Hematopoietic multipotent progenitor cell (in vitro differentiated cells): ENCODE measurements at places on chromosomes 1 and 21. TPM values are rescaled to one million over a fixed set of nuclear protein-coding genes. Genes with fewer than 3 reads are reported as not detected.

DNA sequence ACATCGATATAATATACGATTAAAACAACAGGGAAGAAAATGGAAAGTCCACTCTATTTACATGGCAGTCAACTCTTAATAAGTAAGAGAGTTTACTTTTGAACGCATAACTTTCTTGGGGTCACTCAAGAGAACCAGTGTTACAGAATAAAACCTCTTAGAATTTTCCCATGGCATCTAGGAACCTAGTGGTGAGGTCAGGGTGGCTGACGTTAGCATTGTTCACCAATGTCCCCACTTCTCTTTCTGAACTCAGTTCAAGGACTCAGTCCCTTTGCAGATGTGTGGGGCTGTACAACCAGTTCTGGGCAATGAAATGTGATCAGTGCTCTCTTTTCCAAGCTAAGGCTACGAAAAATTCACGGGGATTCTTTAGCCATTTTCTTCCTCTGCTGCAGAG lies 2.6 kb upstream of the RNF2 start:
- DNase-seq = no peak

- no peak for DNase-seq
Measured at GRCh38 chr1:68045511-68046180, 4.8 kb downstream of the DIRAS3 start.

DNA sequence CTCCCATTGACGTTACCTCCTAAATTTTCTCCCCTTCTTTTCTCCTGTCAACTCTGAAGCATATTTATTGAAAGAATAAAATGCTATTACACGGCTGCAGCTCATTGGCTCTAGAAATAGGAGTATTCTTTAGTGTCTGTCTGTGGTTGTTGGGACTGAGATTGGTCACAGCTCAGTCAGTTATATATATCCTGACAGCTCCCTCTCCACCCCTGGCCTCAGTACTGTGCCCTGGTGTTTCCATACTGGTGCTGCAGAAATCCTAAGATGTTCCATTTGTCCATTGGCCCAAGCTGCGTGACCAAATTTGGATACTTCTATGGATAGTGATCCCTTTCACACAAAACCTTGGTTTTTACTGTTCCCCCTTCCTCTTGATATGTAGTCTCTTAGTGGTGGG lies 67.3 kb downstream of the RALGPS2 start:
- no peak for DNase-seq

GRCh38 chr1:172084876-172085275 lies 243.6 kb downstream of the DNM3 start:
- no peak for DNase-seq

DNA sequence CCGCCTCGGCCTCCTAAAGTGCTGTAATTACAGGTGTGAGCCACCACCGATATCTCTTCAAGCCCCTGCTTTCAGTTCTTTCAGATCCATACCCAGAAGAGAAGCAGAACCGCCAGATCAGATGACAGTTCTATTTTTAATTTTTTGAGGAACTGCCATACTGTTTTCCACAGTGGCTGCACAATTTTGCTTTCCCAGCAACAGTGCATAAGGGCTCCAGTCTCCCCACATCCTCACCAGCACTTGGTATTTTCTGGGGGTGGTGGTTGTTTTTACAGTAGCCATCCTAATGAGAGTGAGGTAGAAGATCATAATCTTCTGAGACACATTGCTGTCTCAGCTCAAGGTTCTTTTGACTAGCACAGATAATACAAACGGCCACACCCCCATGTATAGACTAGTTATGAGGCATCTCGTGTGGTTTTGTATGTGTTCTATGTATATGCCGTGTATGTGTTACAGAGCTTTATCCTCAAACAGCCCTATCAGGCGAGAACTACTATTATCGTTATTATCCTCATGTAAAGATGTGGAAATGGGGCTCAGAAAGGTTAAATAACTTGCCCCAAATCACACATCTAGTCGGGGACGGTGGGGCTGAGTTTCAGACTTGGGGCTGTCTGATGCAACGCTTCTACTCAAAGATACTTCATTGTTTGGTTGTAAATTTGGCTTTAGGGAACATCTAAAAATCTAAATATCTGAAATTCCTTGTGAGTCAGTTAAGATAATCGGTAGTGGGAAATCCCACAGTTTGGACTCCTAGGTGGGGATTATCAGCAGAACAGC lies 12.0 kb downstream of the FHAD1 start:
- DNase-seq = no peak

- DNase-seq = peak; percentile 34
Measured at GRCh38 chr1:50047916-50048694, 24.4 kb upstream of the AGBL4 start.

DNA sequence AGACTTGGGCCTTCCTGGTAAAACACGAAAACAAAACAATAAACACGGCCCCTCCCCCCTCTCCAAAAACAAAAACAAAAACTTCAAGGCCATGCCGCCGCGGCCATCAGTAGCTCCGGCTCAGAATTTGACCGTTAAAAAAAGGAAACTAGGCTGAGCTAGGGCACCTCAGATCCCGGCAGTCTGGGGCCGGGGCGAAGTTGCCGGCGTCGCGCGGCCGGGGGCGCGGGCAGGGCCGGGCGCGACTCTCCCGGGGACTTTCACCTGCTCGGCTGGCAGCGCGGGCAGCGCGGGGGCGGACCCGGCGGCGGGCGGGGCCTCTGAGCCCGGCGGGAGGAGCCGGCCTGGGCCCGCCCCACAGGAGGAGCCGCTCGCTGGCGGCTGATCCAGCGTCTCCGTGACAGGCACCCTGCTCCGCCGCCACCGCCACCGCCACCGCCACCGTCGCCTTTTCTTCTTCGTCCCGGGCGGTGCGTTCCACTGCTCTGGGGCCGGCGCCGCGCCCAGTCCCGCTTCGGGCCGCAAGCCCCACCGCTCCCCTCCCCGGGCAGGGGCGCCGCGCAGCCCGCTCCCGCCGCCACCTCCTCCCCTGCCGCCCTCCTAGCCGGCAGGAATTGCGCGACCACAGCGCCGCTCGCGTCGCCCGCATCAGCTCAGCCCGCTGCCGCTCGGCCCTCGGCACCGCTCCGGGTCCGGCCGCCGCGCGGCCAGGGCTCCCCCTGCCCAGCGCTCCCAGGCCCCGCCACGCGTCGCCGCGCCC lies at the start of gene NOS1AP:
TSS of gene NOS1AP (plus strand) at position 358 of the 760 bp plus-strand sequence. CDS start 487 bp downstream, outside the sequence.
- DNase-seq = peak; percentile 73

GRCh38 chr1:171622152-171622462 lies at the start of gene MYOCOS:
Gene MYOCOS (plus strand): TSS chr1:171622243. CDS start chr1:171623884, 1,641 bp downstream.
- DNase-seq = no peak

- no peak for DNase-seq
Measured at GRCh38 chr21:32834211-32834915, 62.8 kb upstream of the PAXBP1 start.

DNA sequence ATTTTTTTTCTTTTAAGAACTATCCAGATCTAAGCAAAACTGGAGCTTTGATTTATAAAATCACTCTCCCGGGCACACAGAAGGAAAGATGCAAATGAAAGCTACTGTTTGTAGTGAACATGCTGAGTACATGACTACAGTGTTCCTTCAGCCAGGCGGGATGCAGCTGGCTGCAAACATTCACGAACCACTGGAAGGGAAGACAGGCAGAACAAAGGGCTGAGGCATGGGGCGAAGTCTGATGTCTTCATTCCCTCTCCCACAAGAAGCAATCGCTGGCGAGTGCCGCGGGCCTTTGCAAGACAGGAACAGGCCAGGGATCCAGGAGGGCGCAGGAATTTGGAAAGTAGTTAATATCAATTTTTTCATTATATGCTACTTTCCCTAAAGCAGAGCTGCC lies 257.9 kb upstream of the AJAP1 start:
- DNase-seq = no peak

- no peak for DNase-seq
Measured at GRCh38 chr1:190738317-190738716, 260.7 kb upstream of the BRINP3 start.

DNA sequence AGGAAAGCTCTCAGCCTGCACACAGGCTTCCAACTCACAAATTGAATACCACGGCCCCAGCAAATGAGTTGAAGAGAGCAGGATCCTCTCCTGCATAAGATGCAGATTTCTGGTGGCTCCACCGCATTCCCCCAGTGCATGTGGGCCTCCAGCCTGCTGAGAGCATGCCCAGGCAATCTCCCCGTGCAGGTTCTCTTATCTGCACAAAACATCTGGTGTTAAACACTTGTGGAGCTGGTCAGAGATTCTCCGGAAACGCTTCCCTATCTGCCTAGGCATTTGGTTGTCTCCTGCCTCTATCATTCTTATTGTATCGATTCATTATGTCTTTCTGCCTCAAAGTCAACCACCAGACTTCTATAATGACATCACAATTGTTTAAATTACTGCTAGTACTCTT lies 1349.0 kb upstream of the B3GALT2 start:
- DNase-seq = peak; percentile 31

GRCh38 chr1:218476385-218476784 lies 131.2 kb downstream of the TGFB2 start:
- DNase-seq = no peak

DNA sequence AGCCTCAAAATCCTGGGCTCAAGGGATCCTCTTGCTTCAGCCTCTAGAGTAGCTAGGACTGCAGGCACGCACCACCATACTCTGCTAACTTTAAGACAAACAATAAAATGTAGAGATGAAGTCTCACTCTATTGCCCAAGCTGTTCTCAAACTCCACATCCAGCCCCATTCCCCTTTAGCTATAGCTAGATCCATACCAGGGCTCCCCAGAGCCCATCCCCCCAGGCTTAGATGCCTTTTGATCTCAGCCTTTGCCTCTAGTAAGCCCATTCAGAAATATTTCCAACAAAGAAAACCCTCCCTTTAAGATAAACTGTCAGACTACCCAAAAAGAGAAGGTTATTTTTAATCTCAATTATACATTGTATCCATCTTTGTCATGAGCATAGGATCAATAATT lies 325.4 kb downstream of the CHRM3 start:
- DNase-seq = no peak

- DNase-seq = peak; percentile 76
Measured at GRCh38 chr1:41516168-41517061, 31.9 kb upstream of the EDN2 start.

- no peak for DNase-seq
Measured at GRCh38 chr1:60535713-60536112, 462.1 kb upstream of the C1orf87 start.

GRCh38 chr1:165999826-166000225 lies 167.0 kb downstream of the FAM78B start:
- DNase-seq = no peak

- DNase-seq = no peak
Measured at GRCh38 chr1:35364741-35365140, 96.2 kb downstream of the ZMYM4 start.

GRCh38 chr1:199725002-199725565 lies 302.4 kb upstream of the NR5A2 start:
- DNase-seq = no peak

GRCh38 chr21:28522014-28522799 lies 470.5 kb downstream of the LTN1 start:
- DNase-seq = peak; percentile 45

DNA sequence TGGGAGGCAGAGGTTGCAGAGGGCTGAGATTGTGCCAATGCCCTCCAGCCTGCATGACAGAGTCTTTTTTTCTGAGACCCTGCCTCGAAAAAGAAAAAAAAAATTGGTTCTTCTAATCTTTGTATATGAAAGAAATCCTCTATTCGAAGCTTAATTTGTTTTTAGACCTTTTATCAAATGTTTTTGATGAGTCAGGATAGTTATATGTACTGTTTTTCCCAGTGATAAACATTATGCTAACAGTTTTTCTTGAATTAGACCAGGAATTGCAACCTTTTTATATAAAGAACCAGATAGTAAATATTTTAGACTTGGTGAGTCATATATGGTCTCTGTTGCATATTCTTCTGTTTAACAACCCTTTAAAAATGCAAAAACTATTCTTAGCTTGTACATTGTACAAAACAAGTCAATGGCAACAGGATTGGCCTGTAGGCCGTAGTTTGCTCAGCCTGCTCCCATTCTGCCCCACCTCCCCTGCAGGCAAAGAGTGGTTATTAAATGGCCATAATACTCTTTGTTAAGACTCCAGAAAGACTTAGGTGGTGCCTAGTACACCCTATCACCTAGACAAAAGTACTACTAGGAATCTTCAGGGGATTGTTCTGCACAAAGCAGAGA lies 45.2 kb downstream of the LYST start:
- DNase-seq = no peak

GRCh38 chr1:59638231-59638711 lies 176.5 kb upstream of the HOOK1 start:
- DNase-seq = peak; percentile 59

- no peak for DNase-seq
Measured at GRCh38 chr1:61638296-61638695, 86.6 kb downstream of the TM2D1 start.

DNA sequence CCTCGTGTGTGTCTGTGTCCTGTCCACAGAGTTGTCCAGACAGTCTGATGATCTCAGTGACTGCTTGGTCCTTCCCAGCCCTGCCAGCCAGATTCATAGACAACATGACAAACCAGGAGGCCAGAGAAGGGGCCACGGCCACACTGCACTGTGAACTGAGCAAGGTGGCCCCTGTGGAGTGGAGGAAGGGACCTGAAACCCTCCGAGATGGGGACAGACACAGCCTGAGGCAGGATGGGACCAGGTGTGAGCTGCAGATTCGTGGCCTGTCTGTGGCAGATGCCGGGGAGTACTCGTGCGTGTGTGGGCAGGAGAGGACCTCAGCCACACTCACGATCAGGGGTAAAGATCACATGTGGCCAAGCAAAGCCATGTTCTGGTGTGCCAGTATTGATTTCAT lies 96.4 kb downstream of the OBSCN start:
- no peak for DNase-seq

DNA sequence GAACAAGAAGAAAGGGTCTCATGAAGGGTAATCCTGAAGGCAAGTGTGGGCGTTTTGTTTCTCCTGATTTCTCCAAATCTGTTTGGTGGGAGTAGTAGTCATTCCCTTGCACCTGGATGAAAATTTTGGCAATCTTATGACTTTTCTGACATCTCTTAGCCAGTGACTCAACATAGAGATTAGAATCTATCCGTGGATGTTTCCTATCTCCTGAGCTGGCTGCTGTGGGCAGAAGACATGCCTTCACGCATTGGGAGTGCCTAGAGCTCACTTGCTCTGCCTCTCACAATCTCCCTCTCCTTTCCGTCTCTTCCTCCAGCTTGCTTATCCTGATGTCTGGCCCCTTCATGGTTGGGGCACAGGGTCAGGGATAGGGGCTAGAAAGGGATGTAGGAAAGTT lies 174.2 kb upstream of the NFIA start:
- DNase-seq = no peak

GRCh38 chr21:42850866-42851391 lies 28.4 kb downstream of the WDR4 start:
- DNase-seq = peak; percentile 42

EDARADD gene
- total RNA-seq = 8.3 TPM

LAX1 gene
- total RNA-seq = 1.3 TPM

OR2M3 gene
- 0.27 TPM for total RNA-seq

LCE6A gene
- not detected for total RNA-seq

LCE1A gene
- not detected for total RNA-seq

PRELP gene
- under 0.01 TPM for total RNA-seq

ARMH1 gene
- 339 TPM for total RNA-seq

OR2T2 gene
- under 0.01 TPM for total RNA-seq

ALG14 gene
- total RNA-seq = 0.54 TPM

CA6 gene
- not detected for total RNA-seq

ARHGAP30 gene
- total RNA-seq = 94.5 TPM

TTC22 gene
- 5.7 TPM for total RNA-seq

RNU1-2 gene
- total RNA-seq = under 0.01 TPM

TRPM2 gene
- 3.5 TPM for total RNA-seq
